ENCODE measurements at places on chromosomes 5 and 9.

DNA sequence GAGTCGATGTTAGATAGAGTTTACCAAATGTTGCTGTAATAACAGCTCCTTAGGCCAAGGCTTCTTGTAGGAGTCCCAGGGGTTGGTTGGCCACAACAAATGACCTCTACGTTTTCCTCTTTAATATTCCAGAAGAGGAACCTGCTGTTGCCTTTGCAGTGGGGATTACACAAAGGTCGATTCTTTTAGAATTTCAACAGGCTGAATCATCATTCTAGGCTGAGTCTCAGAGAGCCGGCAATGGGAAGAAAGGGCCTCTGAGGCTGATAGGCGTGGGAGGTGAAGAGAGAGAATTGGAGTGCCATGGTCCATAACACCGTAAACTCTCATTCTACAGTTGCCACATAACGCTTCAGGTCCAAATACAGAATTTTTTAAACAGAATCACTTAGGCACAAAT is 405.9 kb upstream of the DAP start:
- DNase-seq, result no peak

DNA sequence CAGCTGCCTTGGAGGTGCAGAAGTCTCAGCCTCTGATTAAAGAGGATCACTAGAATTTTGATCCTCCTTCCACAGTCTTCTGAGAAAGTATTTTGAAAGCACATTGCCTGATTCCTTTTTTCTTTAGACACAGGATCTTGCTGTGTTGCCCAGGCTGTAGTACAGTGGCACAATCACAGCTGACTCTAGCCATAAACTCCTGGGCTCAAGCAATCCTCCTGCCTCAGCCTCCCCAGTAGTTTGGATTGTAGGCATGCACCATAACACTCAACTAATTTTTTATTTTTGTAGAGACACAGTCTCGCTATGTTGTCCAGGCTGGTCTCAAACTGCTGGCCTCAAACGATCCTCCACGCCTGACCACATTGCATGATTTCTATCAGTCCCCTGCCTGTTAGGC is 74.5 kb downstream of the FAM78A start:
- DNase-seq, result no peak

DNA sequence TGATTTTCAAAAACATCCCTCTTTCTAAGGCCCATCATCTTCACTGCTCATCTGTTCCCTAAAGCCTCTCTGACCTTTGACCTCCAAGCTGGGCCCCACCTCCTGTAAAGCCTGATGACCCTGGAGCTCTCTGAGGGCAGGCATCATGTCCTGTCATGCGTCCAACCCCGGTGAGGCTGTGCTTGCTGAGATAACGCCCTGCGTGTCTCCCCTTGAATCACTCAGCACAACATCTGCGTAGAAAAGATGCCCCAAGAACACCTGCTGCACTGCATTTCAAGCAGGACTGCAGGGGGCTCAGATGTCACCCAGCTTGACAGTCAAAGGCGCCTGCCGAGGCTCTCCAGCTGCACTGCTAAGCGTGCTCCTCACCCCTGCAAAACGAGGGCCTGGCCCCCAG is 78.0 kb downstream of the OTULIN start:
- no peak for DNase-seq

DNA sequence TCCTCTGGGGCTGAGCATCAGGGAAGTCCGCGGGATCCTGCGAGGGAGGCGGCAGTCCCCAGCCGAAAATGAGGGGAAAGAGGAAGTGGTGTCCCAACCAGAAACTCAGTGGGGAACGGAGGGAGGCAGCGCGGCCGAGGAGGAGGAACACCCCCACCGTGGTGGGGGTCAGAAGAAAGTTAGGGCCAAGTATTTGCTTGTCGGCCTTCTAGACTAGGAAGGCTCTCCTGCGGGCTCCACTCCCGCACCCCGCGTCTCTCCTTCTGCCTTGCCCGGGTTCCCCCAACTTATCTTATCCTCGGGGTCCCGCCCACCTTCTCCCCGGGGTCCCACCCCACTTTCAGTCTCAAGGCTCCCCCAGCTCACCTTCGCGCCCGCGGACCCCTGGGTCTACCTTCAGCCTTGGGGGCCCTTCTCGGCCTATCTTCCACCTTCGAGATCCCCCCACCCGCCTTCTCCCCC is 557 bp upstream of the PHF2 start:
- DNase-seq, result peak; percentile 37

- DNase-seq, result no peak
Measured at GRCh38 chr5:142829801-142830220, 59.6 kb downstream of the ARHGAP26 start.

DNA sequence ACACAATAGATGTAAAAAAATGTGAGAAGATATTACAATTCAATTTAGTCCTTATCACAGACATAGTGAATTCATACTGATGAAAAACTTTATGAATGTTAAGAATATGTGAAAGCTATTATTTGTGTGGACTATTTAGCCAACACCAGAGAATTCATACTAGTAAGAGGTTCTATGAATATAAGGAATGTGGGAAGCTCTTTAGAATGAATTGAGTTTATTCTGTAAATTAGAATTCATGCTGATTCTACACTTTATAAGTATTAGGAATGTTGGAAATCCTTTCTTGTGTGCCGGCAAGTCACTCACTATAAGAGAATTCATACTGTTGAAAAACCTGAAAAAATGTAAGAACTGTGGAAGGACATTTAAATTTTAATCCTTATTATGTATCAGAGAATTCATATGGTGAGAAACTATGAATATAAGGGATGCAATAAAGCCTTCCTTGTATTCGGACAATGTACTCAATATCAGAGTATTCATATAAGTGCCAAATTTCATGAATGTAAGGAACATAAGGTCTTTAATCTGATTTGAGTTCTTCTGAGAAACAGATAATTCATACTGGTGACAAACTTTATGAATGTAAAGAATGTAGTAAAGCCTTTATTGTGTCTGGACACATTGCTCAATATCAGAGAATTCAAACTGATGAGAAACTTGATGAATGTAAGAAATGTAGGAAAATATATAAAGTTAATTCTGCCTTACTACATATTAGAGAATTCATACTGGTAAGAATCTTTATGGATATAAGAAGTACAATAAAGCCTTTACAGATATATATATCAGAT is 21.6 kb upstream of the PCDHA1 start:
- no peak for DNase-seq

DNA sequence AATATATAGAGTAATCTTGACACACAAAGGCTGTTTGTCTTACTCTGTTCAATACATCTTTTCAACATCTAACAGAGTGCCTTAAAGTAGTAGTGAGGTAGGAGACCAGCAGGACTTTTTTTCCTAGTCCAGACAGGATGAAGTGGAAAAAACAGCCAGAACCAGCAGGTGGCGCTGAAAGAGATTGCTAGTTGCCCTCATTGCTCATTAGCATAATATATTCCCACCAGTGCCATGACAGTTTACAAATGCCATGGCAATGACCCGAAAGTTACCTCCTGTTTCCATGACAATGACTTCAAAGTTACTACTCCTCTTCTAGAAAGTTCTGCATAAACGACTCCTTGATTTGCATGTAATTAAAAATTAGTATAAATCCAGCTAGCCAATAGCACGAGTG is 387.4 kb downstream of the ACTL7B start:
- no peak for DNase-seq

GRCh38 chr9:92663951-92664350 is 6.0 kb downstream of the IPPK start:
- no peak for DNase-seq

GRCh38 chr9:126431077-126431742 is 104.6 kb downstream of the MVB12B start:
- DNase-seq, result no peak

DNA sequence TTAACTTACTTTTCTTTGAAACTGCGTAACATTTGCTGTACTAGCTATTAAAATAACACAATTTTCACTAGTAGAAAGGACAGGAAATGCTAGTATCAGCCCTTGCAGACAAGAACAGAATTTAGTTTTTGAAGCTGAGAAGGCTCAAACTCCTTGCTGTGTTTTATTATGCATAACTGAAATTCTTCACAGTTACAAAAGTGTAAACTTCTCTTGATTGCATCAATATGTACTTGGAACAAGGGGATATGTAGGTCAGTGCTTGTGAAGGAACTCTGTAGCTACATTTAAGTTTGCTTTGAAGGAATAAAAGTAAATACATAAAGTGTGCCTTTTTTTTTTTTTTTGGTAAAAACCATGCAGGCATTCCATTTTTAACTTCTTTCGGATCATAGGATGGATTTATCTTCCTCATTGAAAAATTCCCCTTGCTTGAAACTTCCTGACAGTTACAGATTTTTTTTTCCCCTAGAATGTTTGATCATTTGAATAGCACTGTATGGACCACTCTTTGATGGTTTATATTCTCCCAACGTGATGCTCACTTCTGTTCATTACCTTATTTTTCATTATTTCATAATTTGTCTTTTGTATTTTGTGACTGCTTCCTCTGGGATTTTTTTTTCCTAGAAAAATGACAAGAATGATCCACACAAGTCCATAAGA is 94.9 kb upstream of the DAB2 start:
- no peak for DNase-seq

- DNase-seq, result no peak
Measured at GRCh38 chr5:149062371-149063016, 368 bp downstream of the SH3TC2 start.

- no peak for DNase-seq
Measured at GRCh38 chr9:105373723-105374122, 74.1 kb upstream of the FSD1L start.

DNA sequence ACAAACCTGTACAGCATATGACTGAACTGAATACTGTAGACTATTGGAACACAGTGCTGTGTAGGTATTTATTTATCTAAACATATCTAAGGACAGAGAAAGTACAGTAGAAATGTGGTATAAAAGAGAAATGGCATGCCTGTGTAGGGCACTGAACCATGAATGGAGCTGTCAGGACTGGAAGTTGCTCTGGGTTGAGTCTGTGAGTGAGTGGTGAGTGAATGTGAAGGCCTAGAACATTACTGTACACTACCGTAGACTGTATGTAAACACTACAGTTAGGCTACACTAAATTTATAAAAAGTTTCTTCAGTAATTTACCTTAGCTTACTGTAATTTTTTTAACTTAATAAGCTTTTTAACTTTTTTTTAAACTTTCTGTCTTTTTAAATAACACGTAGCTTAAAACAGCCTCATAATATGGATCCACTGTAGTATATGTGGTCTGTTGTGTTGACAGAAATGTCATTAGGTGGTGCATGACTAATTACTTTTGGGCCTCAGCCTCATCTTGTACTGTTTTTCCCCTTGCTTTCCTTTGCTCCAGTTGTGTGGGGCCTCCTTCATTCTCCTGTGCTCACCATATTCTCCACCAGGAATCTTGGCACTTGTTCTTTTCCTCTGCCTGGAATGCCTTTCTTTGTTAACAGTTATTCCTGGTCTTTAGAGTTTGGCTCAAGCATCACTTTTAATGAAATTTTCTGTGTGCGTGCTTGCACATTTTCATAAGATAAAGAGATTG is 8.8 kb downstream of the SPIN1 start:
- DNase-seq, result no peak

DNA sequence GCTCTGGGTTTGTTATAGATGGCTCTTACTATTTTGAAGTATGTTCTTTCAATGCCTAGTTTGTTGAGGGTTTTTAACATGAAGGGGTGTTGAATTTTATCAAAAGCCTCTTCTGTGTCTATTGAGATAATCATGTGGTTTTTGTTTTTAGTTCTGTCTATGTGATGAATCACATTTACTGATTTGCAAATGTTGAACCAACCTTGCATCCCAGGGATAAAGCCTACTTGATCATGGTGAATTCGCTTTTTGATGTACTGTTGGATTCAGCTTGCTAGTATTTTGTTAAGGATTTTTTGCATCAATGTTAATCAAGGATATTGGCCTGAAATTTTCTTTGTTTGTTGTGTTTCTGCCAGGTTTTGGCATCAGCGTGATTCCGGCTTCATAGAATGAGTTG is 25.5 kb downstream of the CCDC180 start:
- no peak for DNase-seq
